ENCODE measurements at places on chromosomes 3 and 15.

DNA sequence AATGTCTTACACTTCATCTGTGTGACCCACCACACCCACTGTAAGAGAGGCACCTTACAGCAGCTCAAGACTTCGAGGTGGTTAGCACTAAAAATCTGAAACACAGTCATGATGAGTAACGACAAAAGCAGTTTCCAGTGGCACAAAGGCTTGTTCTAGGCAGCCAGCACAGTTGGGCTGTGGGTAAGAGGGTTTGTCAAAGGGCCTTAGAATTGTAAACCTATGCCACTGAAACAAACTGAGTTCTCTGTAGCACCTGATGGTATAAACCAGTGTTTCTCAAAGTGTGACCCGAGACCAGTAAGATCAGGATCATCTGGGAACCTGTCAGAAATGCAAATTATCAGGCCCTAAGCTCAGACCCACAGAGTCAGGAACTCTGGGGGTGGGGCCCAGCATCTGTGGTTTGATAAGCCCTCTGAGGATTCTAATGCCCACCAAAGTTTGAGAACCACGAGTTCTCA is 36.5 kb downstream of the DAPK2 start:
- no peaks in the 10 kb centered on the region for H3K36me3 ChIP-seq
- no peak for DNase-seq
- H3K4me3 ChIP-seq, result no peak overlapping the region
- H3K4me1 ChIP-seq, result no peaks in the 10 kb centered on the region

DNA sequence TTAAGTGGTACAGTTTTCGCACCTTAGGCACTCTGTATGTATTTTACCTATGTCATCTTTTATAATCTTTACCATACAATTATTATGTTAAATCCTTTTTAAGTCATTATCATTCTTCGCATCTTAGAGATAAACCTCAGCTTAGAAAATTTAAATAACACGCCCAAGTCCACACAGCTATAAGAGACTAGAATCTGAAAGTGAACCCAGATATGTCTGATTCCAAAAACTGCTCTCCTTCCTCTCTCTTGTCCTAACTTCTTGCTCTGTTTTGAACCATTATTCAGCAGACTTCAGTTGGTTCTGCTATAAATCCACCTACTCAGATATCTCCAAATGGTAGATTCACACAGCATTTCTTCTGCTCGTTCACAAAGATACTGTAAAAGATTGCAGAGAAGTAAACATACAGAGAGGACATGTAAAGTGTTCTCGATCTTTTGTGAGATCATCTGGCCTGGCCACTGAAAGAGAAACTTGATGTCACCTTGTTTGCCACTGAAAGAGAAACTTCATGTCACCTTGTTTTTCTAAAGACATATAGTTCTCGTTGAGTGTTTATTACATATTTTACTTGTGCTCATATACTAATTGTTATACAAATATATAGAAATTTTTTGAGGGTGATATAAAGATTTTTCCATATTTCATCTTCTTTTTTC is 533.2 kb downstream of the GRM7 start:
- H3K4me1 ChIP-seq, result no peaks in the 10 kb centered on the region
- H3K36me3 ChIP-seq, result no peaks in the 10 kb centered on the region
- no peaks in the 10 kb centered on the region for H3K27me3 ChIP-seq
- DNase-seq, result no peak
- no peak overlapping the region for H3K27ac ChIP-seq

DNA sequence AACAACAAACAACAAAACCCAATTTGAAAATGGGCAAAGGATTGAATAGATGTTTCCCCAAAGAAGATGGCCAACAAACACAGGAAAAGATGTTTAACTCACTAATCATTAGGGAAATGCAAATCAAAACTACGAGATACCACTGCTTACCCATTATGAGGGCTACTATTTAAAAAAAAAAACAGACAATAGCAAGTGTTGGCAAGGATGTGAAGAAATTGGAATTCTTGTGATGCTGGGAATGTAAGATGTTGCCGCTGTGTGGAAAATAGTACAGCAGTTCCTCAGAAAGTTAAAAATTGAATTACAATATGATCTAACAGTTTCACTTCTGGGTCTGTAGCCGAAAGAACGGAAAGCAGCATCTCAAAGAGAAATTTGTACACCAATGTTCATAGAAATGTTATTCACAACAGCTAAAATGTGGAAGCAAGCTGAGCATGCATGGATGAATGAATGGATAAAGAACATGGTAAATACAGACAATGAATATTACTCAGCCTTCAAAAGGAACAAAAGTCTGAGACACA is 121.9 kb downstream of the CHSY1 start:
- H3K4me3 ChIP-seq, result no peak overlapping the region
- no peak for DNase-seq
- H3K27ac ChIP-seq, result no peak overlapping the region

- H3K36me3 ChIP-seq, result no peaks in the 10 kb centered on the region
- H3K4me1 ChIP-seq, result peaks cover 8% of the 10 kb centered on the region
- DNase-seq, result no peak
Measured at GRCh38 chr3:128431803-128432300, 34.8 kb downstream of the DNAJB8 start.

DNA sequence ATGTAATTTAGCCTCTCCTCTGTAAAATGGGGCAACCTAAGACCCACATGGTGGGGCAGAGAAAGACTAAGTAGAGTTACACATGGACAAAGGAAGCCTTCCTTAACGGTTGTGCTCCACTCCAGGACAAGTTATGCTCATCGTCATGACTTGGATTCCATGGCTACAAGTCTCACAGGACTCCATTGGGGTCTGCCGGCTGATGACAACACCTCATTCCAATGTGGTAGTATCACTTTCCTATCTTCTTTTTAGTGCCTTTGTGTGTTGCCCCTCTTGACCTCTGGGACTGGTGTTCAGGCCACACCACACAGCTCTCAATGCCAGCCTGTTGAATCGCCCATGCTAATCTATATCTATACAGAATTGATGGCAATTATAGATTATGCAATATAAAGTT is 181.3 kb upstream of the WNT5A start:
- H3K27me3 ChIP-seq, result no peaks in the 10 kb centered on the region
- no peaks in the 10 kb centered on the region for H3K4me1 ChIP-seq
- no peaks in the 10 kb centered on the region for H3K36me3 ChIP-seq
- H3K4me3 ChIP-seq, result no peak overlapping the region
- H3K27ac ChIP-seq, result no peak overlapping the region
- DNase-seq, result no peak

- H3K4me1 ChIP-seq, result no peaks in the 10 kb centered on the region
- no peaks in the 10 kb centered on the region for H3K27me3 ChIP-seq
- H3K4me3 ChIP-seq, result no peak overlapping the region
- peak overlapping the region; percentile 62 for H3K27ac ChIP-seq
- DNase-seq, result peak; percentile 83
Measured at GRCh38 chr15:99476413-99477222, 89.2 kb upstream of the MEF2A start.

- DNase-seq, result no peak
- no peak overlapping the region for H3K27ac ChIP-seq
- H3K27me3 ChIP-seq, result no peaks in the 10 kb centered on the region
- H3K4me1 ChIP-seq, result no peaks in the 10 kb centered on the region
- H3K4me3 ChIP-seq, result no peak overlapping the region
- no peaks in the 10 kb centered on the region for H3K36me3 ChIP-seq
Measured at GRCh38 chr15:53196242-53196641, 406.1 kb upstream of the ONECUT1 start.

GRCh38 chr3:40780925-40781406 is 256.2 kb downstream of the ZNF621 start:
- no peaks in the 10 kb centered on the region for H3K36me3 ChIP-seq
- H3K27me3 ChIP-seq, result no peaks in the 10 kb centered on the region
- peak overlapping the region; percentile 84 for H3K27ac ChIP-seq
- peak; percentile 28 for DNase-seq

DNA sequence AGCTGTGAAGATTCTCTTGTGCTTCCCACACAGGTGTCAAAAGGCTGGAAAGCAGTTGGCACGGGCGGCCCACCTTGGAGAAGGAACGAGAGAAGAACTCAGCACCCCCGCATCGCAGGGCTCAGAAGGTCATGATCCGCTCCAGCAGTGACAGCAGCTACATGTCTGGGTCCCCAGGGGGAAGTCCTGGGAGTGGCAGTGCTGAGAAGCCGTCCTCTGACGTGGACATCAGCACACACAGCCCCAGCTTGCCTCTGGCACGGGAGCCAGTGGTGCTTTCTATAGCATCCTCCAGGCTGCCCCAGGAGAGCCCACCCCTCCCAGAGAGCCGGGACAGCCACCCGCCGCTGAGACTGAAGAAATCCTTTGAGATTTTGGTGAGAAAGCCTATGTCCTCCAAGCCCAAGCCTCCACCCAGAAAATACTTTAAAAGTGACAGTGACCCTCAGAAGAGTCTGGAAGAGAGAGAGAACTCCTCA is 31.4 kb downstream of the STARD5 start:
- no peak for DNase-seq
- H3K36me3 ChIP-seq, result no peaks in the 10 kb centered on the region
- no peak overlapping the region for H3K27ac ChIP-seq
- no peak overlapping the region for H3K4me3 ChIP-seq
- no peaks in the 10 kb centered on the region for H3K4me1 ChIP-seq

DNA sequence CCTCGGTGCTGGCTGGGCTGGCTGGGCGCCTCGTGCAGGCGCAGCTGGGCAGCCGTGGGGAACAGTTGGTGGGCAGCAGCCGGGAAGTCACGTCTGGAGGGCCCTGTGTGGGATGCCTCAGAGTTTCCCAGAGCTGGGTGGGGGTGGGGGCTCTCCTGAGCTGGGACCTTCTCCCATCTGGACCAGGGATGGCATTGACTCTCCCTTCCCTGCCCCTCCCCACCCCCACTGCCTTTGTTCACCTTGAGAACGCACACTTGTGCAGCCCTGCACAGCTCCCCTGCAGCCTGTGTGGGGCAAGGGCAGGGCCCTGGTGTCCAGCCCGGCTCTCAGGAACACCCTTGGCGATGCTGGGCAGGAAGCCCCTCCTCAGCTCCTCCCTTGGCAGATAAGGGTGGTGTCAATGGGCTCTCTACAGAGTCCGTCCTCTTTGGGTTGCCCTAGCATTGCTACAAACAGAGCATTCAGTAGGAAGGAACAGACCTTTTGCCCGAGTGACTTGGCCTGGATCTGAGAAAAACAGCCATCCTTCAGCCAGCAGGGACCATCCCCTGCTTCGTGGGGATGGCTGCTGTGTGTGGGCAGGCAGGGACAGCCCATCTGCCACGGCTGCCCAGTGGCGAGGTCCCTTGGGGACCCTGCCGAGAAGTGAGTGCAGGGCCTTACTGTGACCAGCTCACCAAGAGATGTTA is 25.5 kb upstream of the KLF13 start:
- no peak overlapping the region for H3K4me3 ChIP-seq
- no peak overlapping the region for H3K27ac ChIP-seq
- H3K4me1 ChIP-seq, result no peaks in the 10 kb centered on the region
- H3K36me3 ChIP-seq, result no peaks in the 10 kb centered on the region
- no peaks in the 10 kb centered on the region for H3K27me3 ChIP-seq

DNA sequence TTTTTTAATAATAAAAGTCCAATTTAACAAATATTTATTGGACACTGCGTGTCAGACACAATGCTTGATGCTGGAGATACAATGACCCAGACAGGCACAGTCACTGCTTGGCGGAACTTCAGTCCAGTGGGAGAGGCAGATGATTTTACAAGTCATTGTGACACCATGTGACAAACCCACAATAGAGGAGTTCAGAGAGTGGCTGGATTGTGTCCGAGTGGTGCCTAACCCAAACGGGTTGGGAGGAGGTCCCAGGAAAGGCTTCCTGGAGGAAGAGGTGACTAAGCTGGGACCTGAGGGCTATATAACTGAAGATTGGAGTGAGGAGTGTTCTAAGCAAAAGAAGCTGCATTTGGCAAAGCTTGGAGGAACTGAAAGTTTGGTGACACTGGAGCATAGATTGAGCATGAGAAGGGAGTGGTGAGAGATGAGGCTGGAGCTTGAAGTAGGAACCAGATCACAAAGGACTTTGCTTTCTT is 41.4 kb downstream of the CRTC3 start:
- no peak for DNase-seq
- no peaks in the 10 kb centered on the region for H3K27me3 ChIP-seq
- no peak overlapping the region for H3K4me3 ChIP-seq
- H3K27ac ChIP-seq, result no peak overlapping the region

GRCh38 chr3:28768439-28768838 is 419.8 kb upstream of the AZI2 start:
- no peaks in the 10 kb centered on the region for H3K36me3 ChIP-seq
- H3K27me3 ChIP-seq, result no peaks in the 10 kb centered on the region
- H3K4me3 ChIP-seq, result no peak overlapping the region
- no peaks in the 10 kb centered on the region for H3K4me1 ChIP-seq
- no peak for DNase-seq

- no peak overlapping the region for H3K4me3 ChIP-seq
- H3K36me3 ChIP-seq, result no peaks in the 10 kb centered on the region
- no peak for DNase-seq
- no peaks in the 10 kb centered on the region for H3K27me3 ChIP-seq
- no peaks in the 10 kb centered on the region for H3K4me1 ChIP-seq
- no peak overlapping the region for H3K27ac ChIP-seq
Measured at GRCh38 chr15:47673232-47673761, 44.0 kb upstream of the SEMA6D start.

- H3K27me3 ChIP-seq, result no peaks in the 10 kb centered on the region
- H3K27ac ChIP-seq, result no peak overlapping the region
- H3K4me1 ChIP-seq, result peaks cover 4% of the 10 kb centered on the region
- DNase-seq, result no peak
Measured at GRCh38 chr3:72397586-72397985, 450.7 kb downstream of the SHQ1 start.

- no peak overlapping the region for H3K27ac ChIP-seq
- no peaks in the 10 kb centered on the region for H3K27me3 ChIP-seq
- no peaks in the 10 kb centered on the region for H3K4me1 ChIP-seq
- H3K36me3 ChIP-seq, result no peaks in the 10 kb centered on the region
- DNase-seq, result no peak
Measured at GRCh38 chr15:62494197-62494596, 329.1 kb upstream of the C2CD4B start.

GRCh38 chr3:125072749-125073389 is 17.1 kb upstream of the HEG1 start:
- no peaks in the 10 kb centered on the region for H3K27me3 ChIP-seq
- no peaks in the 10 kb centered on the region for H3K36me3 ChIP-seq
- H3K4me1 ChIP-seq, result no peaks in the 10 kb centered on the region
- no peak overlapping the region for H3K27ac ChIP-seq
- DNase-seq, result no peak

DNA sequence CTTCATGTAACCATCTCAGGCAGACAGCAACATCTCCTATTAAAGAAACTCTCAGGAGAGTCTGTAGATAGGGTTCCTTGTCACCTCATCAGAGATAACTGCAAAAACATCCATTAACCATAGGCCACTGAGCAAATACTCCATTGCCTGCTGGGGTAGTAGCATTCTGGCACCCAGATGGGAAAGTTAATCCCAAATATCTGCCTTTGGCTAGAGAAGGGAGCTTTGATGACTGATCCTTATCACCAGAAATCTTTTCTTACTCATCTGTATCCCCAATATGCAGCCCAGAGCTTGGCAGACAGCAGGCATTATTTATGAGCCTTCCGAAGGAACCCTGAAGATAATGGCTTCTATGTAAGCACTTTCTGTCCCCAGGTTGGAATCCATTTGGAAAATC is 173.1 kb downstream of the MFSD1 start:
- no peak overlapping the region for H3K4me3 ChIP-seq
- H3K36me3 ChIP-seq, result no peaks in the 10 kb centered on the region
- no peaks in the 10 kb centered on the region for H3K4me1 ChIP-seq
- no peak for DNase-seq

GRCh38 chr3:190780524-190780923 is 82.0 kb downstream of the GMNC start:
- H3K4me3 ChIP-seq, result no peak overlapping the region
- no peaks in the 10 kb centered on the region for H3K27me3 ChIP-seq
- DNase-seq, result no peak
- no peak overlapping the region for H3K27ac ChIP-seq
- no peaks in the 10 kb centered on the region for H3K4me1 ChIP-seq

Measured in uterus (tissue), 4 donors.